ENCODE measurements at places on chromosomes 13 and 19.

DNA sequence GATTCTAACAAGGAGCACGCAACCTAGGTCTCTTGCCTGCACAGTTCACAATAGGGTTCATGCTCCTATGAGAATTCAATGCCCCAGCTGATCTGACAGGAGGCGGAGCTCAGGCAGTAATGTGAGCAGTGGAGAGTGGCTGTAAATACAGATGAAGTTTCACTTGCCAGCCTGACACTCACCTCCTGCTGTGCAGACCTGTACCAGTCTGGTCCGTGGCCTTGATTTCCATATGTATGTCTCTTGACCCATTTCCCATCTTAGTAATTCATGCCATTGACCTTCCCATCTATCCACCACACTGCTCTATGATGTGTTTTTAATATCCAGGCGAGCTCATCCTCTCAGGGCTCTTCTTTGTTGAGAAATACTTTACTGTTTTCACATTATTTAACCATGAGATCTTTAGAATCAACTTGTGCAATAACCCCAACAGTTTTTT lies 95.2 kb downstream of the LRCH1 start:
- DNase-seq: no peak

DNA sequence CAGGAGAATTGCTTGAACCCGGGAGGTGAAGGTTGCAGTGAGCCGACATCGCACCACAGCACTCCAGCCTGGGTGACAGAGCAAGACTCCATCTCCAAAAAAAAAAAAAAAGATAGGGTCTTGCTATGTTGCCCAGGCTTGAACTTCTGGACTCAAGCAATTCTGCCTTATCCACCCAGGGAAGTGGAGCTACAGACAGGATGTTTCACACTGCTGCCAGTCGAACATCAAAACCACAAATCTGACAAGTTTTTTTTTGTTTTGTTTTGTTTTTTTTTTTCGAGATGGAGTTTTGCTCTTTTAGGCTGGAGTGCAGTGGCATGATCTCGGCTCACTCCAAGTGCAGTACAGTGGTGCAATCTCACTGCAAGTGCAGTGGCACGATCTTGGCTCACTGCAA lies 10.8 kb downstream of the XPO4 start:
- DNase-seq: no peak

GRCh38 chr19:924553-925086 lies 1.2 kb upstream of the ARID3A start:
- DNase-seq: no peak

- DNase-seq: no peak
Measured at GRCh38 chr19:40990972-40991381, at the start of gene CYP2B6. Gene CYP2B6, plus strand, starts transcription at chr19:40991282. Its CDS starts 24 bp downstream, at chr19:40991306.

DNA sequence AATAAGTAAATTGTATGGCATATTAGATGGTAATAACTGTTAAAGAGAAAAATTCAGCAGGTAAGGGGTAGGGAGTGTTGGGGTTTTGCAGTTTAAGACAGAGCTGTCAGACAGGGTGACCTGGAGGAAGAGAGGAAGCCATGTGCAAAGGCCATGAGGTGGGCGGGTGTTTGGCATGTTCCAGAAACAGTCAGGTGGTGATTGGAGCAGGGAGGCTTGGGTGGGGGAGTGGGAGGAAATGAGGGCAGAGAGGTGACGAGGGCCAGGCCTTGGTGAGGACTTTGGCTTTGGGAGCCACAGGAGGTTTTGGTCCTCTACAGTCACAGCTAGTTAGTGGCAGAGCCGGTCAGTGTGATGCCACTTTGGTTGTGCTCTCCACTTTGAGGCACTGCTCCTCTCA lies 20.1 kb downstream of the RYR1 start:
- no peak for DNase-seq

DNA sequence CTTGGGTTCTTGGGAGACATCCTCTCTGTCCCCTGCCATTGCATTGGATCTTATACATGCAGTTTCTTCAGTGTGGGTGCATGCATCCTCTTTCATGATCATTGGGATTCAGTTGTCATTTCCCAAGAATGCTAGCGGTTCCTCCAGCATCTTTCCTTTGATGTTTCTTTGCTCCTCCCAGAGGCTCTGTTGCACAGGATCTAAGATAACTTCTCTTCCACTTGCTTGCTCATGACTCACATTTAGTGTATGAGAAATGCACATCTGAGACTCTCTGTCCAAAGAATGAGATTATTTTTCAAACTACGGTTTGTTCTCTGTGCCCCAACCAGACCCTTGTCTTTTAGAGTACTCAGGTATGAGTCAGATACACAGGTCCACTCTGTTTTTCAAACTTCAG lies 197.1 kb downstream of the NDFIP2 start:
- DNase-seq: no peak

- peak; percentile 63 for DNase-seq
Measured at GRCh38 chr13:113393563-113394338, 29.8 kb upstream of the GRTP1 start.
